Cortex of kidney (tissue), 1 donor: ENCODE measurements at places on chromosomes 16 and 17.

DNA sequence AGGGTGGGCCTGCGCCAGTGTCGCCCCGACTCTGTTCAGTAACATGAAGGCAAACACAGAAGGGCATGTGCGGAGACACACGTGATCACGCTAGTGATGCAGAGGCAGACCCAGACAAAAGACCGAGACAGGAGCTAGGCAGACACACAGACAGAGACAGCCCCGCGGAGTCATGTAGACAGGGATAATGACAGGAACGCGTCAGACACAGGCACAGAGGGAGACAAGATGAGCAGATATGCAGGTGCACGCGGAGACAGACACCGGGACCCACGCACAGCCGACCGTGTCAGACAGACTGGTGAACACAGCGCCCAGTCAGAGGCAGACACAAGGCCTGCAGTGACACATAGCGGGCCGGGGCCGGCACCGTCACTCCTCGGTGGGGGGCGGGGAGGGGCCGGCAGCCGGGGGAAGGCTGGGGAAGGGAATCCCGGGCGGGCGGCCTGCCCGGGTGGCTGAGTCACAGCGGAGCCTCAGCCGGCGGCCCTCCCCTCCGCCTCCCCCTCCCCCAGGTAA, 7.4 kb downstream of the KDM6B start:
- no peak for DNase-seq

- DNase-seq: no peak
These were observed 2.0 kb upstream of the VAT1L start for GRCh38 chr16:77786186-77786847.

- DNase-seq: no peak
These were observed 13.8 kb downstream of the STXBP4 start for GRCh38 chr17:54982399-54982798.

DNA sequence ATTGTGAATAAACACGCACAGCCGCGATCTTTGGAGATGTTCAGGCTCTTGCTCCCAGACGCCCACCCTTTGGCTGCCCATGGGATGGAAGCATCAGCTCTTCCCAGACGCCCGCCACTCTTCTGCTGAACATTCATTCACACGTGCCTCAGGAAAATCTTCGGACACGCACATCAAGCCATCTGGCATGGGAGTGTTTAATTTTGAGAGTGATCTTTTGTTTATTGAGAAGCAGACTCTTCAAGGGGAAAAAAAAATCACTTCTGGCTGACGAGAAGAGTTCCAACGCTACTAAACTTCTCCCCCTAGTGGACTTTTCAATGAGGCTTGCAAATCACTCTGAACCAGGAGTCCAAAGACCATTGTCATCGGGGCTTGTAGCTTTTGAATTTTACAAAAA, 62.0 kb upstream of the NUDT7 start:
- DNase-seq: no peak

- DNase-seq: no peak
These were observed 13.3 kb upstream of the RPL38 start for GRCh38 chr17:74190154-74190553.

DNA sequence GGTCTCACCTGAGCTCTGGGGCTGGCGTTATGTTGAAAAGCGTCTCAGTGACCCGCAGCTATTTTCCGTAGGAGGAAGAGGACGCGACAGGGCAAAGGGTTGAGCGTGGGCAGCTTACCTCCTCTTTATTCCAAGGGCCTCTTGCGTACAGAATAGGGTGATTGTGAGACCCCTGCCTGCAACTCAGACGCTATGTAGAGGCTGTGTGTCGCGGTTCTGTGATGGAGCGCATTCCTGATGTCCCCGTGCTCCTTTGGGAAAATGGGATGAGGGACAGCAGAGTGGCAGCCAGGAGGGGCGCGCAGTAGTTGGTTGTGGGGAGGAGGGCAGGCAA, 531 bp upstream of the CDH8 start:
- no peak for DNase-seq

DNA sequence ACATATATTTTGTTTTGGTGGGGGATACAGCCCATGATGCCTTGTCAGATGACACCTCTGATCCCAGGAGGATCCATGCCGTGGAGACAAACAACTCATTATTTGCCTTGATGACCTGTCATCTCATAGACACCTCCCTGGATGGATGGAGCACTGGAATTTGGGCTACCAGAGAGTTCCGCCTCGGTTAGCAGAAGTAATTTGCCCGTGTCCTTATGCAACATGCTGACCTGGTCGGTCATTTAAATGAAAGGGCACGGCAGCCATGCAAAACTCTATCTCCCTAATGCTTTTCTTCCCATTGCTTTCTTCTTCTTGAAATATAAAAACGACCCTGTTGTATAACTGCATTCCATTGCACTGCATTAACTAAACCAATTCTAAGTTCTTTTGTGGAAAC, 145.3 kb downstream of the GRIN2A start:
- DNase-seq: no peak

DNA sequence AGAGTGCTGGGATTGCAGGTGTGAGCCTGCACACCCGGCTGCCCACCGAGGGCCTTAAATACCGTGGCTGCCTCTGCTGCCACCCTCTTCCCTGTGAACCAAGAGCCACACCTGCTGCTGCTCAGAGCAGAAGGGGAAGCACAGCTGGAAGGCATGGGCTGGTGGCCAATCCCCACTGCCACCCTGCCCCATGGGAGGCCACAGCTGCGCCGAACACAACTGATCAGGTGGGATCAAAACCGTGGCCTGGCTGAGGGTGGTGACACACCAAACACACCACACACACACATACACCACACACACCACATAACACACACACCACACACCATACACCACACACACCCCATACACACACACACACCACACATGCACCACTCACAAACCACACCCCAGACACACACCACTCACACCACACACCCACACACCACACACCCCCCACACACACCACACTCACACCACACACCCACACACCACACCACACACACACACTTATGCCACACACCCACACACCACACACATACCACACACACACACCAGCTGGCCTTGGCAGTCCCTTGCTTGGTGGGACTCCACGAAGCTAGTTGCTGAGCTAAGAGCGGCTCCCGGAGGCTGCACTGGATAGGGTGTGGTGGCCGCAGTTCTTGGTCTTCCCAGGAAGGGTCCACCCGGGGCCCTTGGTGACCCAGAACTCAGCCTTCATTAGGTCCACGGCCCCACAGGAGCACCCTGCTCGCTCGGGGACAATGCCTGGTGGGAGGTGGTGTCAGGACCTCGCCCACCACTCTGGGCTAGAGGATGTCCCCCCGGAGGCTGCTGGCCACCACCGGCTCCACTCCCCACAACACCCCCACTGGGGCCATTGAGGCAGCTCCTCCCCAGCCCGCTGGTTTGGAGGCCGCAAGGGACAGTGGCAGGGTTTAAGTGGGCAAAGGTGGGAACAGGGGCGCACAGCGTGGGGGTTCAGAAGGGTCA, 14.9 kb downstream of the CEP131 start:
- no peak for DNase-seq

- DNase-seq: no peak
These were observed 10.2 kb upstream of the MRC2 start for GRCh38 chr17:62616993-62617893.

DNA sequence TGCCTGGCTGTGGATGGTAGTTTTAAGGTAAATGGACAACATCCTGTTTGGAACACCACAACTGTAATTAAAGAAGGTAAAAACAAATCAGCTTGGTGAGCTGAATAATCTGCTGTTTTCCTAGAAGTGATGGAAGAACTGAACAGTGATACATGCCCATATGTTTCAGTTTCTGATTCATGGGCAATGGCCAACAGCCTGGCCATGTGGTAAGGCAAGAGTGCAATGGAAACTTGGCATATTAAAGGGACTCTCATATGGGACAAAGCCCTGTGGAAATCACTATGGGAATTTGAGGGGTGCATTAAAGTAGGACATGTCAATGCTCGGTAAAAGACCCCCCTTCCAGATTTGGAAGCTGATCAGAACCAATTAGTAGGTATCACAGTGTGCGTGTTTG, 37.8 kb downstream of the IKZF3 start:
- DNase-seq: no peak

- no peak for DNase-seq
These were observed 3.7 kb downstream of the GP2 start for GRCh38 chr16:20323591-20324117.

GRCh38 chr17:80618304-80618703, 73.7 kb downstream of the RPTOR start:
- DNase-seq: no peak
